Esophagus squamous epithelium (tissue), 5 donors: ENCODE measurements at places on chromosomes 3 and 15.

DNA sequence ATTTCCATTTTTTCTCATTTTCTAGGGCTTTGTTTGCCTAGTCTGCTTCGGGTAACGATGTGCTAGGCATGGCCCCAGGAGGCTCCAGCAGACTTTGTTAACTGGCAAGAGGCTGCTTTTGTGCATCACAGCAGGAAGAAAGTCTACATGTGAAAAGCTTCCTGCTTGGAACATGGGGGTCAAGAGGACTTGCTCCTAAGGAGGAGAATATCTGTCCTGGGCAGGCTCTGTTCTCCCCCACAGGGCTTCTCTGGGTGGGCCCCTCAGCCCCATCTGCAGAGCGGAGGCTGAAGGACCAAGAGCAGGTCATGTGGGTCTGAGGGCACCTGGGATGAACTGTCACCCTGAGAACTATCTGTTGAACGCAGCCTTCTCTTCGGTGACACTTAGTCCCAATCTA is 94.7 kb downstream of the CCNL1 start:
- DNase-seq, result no peak

DNA sequence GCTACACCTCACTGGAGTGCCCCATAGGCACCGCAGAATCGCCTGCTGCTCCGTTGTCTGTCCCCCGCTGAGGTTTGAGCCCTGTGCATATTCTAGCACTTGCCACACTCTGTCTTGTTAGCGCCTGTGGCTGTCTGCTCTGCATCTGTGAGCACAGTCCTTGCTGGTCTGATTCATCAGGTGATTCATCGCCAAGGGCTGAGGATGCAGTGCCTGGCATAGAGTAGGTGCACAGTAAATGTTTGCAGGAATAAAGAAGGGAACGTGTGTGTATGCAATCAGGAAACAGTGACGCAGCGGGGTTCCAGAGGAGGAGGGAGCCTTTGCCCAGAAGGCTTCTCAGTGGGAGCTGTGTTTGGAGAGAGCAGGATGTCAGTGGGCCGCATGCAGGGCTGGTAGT is 124.0 kb upstream of the PLXNA1 start:
- DNase-seq, result no peak

GRCh38 chr3:135655328-135655727 is 310.2 kb upstream of the PPP2R3A start:
- DNase-seq, result no peak

DNA sequence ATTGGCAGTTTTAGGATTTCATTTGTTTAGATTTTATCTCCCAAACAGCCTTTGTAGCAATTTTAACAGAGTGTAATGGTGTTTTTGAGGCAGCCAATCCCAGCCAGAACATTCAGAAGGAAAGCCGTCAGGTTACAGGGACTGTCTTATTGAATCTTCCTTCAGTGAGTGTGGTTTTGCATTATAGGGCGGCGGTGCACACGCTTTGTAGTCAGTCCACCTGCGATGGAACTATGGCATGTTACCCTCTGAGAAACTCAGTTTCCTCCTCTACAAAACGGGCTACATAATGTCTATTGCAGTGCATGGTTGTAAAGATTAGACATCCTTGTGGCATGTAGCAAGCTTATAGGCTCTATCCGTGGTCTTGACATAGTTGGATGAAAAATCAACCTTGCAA is 1.0 kb downstream of the LRRC28 start:
- no peak for DNase-seq

DNA sequence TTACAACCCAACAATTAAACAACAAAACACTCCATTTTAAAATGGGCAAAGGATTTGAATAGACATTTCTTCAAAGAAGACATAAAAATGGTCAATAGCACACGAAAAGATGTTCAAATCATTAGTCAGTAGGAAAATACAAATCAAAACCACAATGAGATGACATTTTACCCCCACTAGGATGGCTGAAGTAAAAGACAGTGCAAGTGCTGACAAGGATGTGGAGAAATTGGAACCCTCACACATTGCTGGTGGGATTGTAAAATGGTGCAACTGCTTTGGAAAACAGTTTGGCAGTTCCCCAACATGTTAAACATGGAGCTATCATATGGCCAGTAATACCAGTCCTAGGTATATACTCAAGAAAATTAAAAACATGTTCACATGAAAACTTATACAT is 11.6 kb downstream of the GALNT15 start:
- DNase-seq, result no peak

DNA sequence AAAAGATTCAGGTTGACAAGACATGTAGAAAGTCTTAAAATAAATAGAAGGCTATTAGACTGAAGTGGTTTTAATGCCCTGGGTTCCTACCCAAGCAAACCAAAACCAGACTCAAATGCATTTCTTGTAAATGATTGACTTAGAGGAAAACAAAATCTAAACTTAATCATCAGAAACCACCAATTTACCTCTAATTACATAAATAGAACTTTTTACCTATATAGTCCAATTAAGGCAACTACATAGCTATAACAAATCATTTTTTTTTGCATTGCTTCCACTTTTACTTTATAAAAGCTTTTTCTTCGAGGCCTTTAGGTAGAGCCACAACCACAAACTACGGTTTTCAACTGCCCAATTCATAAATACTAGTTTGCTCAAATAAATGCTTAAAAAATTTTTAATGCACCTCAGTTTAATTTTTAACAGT is 231.3 kb upstream of the ARHGEF26 start:
- DNase-seq, result no peak

GRCh38 chr15:68232449-68232848 is 2.9 kb upstream of the CLN6 start:
- no peak for DNase-seq

DNA sequence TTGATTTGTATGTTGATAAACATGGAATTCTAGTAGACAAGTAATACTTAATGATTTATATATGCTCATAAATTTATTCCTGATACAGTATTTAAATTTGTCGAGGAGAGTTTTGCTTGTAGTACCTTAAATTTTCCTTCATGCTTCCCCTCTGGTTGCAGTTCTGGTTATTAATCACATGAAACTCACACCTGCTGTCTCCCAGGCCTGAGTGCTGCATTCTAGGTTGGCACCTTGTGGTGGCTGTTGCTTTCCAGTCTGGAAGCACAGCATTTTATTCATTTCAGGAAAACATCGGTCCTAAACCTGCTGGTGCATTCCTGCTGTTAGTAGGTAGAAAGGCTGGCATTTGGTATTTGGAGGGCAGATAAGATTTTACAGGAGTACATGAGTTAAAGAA is 44.9 kb downstream of the ATP1B3 start:
- no peak for DNase-seq

- DNase-seq, result no peak
Measured at GRCh38 chr3:132781922-132782321, 59.7 kb upstream of the NPHP3 start.

- no peak for DNase-seq
Measured at GRCh38 chr3:70383360-70383831, 71.0 kb upstream of the MDFIC2 start.

DNA sequence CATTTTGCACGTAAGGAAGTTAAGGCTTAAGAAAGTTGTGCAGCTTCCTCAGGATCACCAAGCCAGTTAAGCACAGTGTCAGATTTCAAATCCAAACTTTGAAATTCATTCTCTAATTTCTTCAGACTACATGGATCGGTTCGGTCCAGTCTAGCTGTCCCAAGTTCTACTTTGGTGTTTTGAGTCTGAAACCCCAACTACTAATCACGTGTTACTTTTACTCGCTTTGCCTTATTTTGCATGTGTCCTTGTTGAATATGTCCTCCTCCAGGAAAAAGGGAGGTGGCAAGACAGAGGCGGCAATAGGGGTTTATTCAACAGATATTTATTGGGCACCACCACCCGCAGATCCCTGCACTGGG is 522 bp upstream of the GXYLT2 start:
- no peak for DNase-seq

GRCh38 chr3:31692751-31693150 is 160.0 kb downstream of the STT3B start:
- no peak for DNase-seq

- DNase-seq, result no peak
Measured at GRCh38 chr3:193894121-193894863, 241.7 kb upstream of the HES1 start.

- DNase-seq, result no peak
Measured at GRCh38 chr3:49158103-49158709, 7.9 kb downstream of the CCDC71 start.

GRCh38 chr15:99476413-99477222 is 89.2 kb upstream of the MEF2A start:
- DNase-seq, result no peak

GRCh38 chr3:46358466-46358865 is 4.6 kb downstream of the CCR2 start:
- no peak for DNase-seq

GRCh38 chr15:68252925-68253534 is 23.5 kb upstream of the CLN6 start:
- no peak for DNase-seq

DNA sequence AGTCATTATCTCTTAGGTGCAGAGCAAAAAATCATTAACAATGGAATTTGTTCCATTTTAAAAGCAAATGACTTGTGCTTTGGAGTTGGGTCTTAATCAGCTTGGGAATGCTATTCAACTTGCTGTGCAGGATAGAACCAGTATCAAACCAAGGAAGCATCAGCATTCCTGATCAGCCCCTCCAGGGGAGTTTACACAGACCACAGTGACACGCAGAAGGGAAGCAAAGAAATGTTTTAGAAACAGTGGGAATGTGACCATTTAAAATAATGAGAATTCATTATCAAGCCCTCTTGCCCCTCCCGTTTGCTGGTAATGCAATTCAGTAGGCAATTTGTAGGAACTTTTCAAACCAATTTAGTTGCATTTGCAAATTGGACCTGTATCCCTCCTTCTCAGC is 155.1 kb downstream of the LRTM1 start:
- no peak for DNase-seq

DNA sequence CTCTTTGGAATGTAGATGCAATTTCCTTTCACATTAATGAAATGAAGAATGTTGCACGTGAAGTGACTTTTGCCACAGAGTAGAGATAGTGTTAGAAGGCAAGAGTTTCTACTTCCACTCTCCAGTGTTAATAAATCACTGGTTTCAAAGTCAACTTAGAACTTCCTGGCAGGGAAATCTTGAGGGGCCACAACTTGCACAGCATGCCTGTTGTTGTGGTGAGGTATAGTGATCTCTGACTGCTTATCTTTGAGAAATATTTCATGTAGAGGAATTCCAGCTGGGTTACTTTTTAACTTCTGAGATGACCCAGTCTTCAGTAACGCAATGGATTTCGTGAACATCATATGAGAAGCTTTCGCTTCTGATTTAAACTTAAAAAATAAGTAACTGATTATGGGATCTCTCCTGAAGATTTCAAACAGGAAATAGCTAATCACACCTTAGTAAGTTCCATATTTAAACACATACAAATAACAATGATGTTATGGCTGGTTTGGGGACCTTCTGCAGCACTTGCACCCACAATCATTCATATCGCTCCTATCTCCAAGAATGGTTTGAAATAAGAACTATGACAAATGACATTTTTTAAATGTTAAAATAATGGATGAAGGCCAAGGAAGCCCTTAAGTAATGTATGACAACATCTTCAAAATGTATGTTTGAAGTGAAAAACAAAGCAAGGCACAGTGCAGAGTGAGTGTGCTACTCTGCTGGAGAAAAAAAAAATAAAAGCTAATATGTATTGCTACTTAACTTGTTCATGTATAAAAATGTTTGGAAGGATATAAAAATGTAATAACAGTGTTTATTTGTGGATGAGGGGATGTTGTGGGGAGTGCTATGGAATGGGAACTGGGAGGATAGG is 726.5 kb upstream of the NECTIN3 start:
- DNase-seq, result no peak

- DNase-seq, result no peak
Measured at GRCh38 chr3:37610529-37610928, 251.2 kb upstream of the CTDSPL start.

DNA sequence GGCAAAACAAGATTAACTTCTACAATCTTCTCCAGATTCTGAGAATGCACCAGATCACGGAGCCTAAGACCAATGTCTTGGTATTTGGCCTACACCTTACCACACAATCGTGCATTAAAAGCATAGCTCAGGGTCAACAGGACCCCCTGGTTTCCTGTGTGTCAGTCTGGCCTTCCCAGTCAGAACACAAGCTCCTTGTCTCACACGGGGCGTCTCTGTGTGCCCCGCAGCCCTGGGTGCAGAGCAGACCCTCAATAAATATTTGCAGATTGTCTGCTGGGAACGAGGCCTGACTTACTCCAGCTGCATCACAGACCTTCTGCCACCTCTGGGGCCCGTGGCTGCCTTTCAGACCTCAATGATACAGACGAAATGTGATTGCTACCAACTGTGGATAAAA is 82.5 kb upstream of the CTNNB1 start:
- no peak for DNase-seq

DNA sequence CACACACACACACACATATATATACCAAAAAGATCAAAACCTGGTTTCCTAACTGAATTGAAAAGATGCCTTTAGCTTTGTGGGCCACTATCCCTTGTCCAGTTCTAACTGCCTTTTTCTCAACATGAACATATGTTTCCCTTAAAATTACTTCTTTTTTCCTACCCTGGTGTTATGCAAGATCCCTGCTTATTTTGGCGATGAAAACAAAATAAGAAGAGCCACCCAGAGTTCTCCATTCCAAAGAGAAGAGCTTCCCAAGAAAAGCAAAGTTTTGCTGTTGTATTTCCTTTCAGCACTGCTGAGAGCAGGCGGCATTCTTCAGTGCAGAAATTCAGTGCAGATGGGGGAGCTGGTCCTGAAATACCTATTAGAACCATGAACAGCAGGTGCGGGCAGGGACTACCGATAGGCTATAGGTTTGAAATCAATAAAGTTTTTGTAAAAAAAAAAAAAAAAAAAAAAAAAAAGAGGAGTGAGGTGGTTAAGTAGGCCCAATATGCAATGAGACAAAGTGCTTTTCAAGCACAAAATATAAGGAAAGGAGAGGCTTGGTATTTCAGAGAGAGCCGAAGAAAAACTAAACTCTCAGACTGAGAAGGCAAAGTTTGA is 238.0 kb downstream of the FOXP1 start:
- DNase-seq, result no peak

DNA sequence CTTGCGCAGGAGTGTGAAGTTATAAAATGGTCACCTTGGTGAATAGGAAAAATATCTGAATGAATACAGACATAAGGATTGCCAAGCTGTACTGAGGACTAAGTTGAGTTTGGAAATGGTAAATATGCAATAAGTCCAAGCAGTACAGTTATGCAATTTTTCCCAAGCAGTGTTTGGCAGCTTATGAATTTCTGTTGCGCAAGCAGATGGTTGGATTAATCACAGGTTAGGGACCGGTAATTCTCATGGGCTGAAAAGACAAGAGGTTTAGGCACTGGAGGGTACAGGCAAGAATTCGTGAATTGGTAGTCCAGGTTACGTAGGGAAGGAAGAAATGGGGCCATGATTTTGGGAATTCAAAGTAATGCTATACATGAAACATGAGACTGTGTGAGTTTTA is 210.3 kb downstream of the RAP2B start:
- no peak for DNase-seq

GRCh38 chr15:66236806-66237375 is 16.7 kb downstream of the MEGF11 start:
- no peak for DNase-seq

GRCh38 chr15:100533886-100534285 is 5.1 kb upstream of the CERS3 start:
- no peak for DNase-seq
